ENCODE measurements at places on chromosomes 4 and X. TPM values are rescaled to one million over a fixed set of nuclear protein-coding genes. Genes with fewer than 3 reads are reported as not detected.

GRCh38 chr4:99205153-99205979 lies 13.7 kb downstream of the ADH6 start:
- no peak for DNase-seq
- H3K4me1 ChIP-seq = no peaks in the 10 kb centered on the region
- no peak overlapping the region for H3K4me3 ChIP-seq
- H3K27me3 ChIP-seq = no peaks in the 10 kb centered on the region
- no peaks in the 10 kb centered on the region for H3K36me3 ChIP-seq
- no peak overlapping the region for H3K27ac ChIP-seq

- H3K4me1 ChIP-seq = no peaks in the 10 kb centered on the region
- H3K36me3 ChIP-seq = no peaks in the 10 kb centered on the region
- no peak overlapping the region for H3K27ac ChIP-seq
- DNase-seq = no peak
- no peaks in the 10 kb centered on the region for H3K27me3 ChIP-seq
These were observed 46.2 kb upstream of the NHS start for GRCh38 chrX:17328837-17329236.

GRCh38 chr4:128335541-128335940 lies 47.9 kb upstream of the PGRMC2 start:
- no peaks in the 10 kb centered on the region for H3K27me3 ChIP-seq
- H3K36me3 ChIP-seq = no peaks in the 10 kb centered on the region
- no peak overlapping the region for H3K27ac ChIP-seq

The DDIT4L gene
- 6.1 TPM for total RNA-seq

The SMPX gene
- total RNA-seq = not detected

Data from kidney (tissue), 22 donors.